ENCODE measurements at places on chromosomes 1 and 21. TPM values are rescaled to one million over a fixed set of nuclear protein-coding genes. Genes with fewer than 3 reads are reported as not detected.

GSTM1 gene
- not detected for total RNA-seq

CFAP107 gene
- total RNA-seq, result not detected

DLGAP3 gene
- total RNA-seq, result under 0.01 TPM

CELA3A gene
- not detected for total RNA-seq

PDE9A gene
- 3.9 TPM for total RNA-seq

CATSPERE gene
- total RNA-seq, result 1.7 TPM

PARP1 gene
- total RNA-seq, result 89.4 TPM

RGS8 gene
- not detected for total RNA-seq

TBX19 gene
- total RNA-seq, result 0.86 TPM

Measured in fibroblast of villous mesenchyme (primary cell).